T-helper 17 cell (primary cell): ENCODE measurements at places on chromosomes 4 and X.

DNA sequence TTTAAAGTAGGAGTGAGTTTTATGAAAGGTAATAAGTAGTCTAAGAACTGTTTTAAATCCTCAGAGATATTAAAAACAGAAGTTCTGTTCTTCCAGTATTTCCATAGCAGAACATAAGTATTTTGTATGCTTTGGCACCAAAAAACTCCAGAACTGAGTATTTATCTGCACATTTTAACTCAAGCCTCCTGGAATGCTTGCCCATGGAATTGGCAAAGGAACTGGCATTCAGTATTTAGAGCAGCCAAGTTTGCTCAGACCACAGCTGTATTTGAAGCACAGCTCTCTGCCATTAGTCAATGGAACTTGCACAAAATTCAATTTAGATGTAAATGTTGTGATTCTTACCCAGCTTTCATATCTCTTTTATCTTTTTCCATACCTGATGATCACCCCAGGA, 42.2 kb downstream of the NDNF start:
- no peak for DNase-seq

GRCh38 chrX:53089224-53089842, 4.6 kb upstream of the KANTR start:
- no peak for DNase-seq

- no peak for DNase-seq
Measured at GRCh38 chrX:39258331-39258730, 457.1 kb downstream of the MID1IP1 start.

- no peak for DNase-seq
Measured at GRCh38 chr4:7200801-7201200, 8.5 kb downstream of the SORCS2 start.

DNA sequence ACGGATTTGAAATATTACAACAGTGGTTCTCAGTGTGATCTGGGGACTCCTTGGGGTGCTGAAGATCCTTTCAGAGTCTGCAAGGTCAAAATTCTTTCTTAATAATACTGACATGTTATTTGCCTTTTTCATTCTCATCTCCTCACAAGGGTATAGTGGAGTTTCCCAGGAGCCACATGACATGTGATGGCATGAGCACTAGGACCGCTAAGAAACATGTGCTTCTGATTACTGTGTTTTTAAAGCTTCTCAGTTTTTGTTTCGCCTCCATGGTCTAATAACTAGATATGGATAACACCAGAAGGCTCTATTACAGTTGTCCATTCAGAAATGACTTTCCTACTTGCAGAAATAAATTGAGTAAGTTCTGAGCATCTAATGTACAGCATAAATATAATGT, 156.1 kb downstream of the RAB28 start:
- no peak for DNase-seq

- no peak for DNase-seq
Measured at GRCh38 chr4:110041735-110042134, 129.1 kb downstream of the EGF start.

DNA sequence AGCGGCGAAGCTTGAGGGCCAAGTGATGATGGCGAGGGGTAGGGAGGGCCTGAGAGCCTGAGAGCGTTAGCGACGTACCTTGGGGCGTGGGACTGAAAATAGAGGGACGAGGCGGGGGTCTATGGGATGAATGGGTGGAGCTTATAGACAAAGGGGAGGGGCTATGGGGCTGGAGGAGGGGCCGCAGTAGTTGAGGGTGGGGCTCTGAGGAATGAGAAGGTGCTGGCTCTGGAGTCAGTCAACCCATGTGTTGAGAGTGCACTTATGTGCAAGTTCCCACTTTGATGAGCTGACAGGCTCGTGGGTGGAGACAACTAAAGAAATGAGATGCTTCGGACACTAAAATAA, 488 bp downstream of the TBC1D25 start:
- DNase-seq = peak; percentile 22

DNA sequence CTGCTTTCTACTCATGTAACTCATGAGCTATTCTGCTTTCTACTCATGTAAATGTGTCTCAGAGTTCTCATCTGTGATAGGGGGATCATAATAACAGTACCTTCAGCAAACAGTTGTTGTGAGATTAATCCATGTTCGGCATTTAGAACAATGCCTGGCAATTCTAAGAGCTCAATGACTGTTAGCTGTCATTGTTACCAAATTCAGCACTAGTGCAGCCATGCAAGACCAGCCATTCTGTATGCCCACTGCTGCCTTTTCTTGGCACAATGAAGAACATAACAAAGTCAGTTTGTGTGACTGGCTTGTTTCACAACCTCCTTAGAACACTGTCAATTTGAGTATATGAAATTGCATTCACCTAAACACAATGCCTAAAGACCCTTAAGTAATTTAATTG, 163.2 kb downstream of the ANK2 start:
- no peak for DNase-seq

DNA sequence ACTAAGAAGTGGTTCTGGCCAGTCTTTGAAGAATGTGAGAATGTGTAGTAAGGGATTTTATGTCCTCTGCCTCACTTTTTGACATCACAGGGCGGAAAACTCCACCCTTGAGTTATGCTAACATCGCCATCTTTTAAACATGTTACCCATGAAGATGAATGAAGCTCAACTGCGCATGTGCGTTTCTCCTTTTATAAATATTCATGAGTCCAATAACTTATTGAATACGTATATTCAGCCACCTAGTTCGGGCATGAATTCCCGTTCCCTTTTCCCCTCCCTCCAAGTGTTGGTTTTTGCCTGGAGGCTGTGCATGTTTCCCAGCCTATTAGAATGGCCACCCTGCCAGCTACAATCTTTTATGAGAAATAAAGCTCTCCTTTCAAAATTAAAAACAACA, 51.7 kb upstream of the STPG2 start:
- no peak for DNase-seq

DNA sequence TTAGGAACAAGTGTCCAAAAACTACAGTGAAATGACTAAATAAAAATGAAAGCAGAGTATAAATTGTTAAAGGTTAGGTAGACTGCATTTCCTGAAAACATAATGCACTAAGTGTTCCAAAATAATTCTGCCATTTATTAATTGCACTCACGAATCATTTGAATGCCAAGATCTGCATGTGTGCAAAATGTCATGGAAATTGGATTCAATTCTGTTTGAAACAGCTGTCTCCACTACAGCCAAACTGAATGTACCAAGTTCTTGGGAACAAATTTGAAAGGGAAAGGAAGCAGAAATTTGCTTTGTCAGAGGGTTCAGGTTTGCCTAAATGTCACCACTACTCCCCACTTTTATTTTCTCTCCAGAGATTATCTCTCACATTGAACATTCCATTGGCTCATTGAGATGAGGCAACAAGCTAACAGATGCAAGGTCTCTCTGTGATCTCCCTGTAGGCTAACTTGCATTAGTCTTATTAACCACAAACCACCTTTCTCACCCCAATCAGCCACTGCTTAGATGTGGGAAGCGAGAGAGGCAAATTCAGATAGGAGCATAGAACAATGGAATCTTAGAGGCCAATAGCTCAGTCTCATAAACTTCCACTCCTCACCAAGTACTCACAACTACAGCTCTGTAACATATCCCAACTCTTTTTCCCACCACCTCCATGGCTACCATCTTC, 226.6 kb downstream of the KDR start:
- no peak for DNase-seq

DNA sequence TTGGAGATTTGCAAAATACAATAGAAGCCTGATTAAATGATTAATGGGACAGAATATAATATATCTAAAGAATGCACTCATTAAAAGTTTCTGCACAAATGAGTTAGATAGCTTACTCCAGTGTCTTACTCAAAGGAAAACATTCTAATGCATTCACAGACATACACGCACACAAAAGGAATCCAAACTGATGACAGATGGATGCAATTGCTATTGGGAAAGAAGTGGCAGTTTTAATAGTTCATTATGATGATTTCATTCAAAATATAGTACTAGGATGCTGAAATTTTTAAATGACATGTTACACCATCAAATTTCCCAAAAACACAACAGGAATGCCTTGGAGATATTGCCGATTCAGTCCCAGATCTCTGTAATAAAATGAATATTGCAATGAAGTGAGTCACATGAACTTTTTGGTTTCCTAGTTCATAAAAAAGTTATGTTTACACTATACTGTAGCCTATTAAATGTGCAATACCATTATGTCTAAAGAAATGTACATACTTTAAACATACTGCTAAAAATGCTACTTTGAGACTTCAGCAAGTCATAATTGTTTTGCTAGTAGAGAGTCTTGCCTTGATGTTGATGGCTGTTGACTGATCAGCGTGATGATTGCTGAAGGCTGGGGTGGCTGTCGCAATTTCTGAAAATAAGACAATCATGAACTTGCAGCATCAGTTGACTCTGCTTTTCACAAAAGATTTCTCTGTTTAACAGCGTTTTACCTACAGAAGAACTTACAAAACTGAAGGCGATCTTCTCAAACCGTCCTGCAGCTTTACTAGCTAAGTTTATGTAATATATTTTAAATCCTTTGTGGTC, 45.6 kb downstream of the BBS12 start:
- no peak for DNase-seq

DNA sequence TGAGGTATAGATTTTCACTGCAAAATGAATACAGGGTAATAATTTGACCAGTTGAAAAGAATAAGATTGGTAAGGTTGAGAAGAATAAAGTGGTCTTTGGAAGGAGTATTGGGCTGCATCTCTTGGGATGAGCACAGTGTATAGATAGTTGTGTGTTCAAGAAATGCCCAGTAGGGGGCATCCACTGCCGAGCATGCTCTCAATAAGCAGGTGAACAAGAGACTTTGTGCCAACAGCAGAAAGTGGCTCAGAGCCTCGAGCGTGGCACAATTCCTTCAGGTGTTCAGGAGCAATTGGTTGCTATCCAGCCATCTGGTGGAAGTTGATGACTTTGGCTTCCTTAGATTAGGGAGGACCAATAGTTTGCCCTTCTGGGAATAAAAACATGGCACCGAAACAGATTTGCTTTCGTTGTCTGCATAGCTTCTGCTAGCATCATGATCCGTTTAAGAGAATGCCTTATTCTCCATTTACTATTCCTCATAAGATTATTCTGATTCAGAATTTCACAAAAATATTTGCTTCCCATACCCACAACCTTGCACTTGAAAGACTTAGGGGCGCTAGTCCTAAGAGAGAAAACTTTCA, 258.1 kb upstream of the NEIL3 start:
- DNase-seq = no peak

- no peak for DNase-seq
Measured at GRCh38 chr4:80587871-80588385, 252.4 kb downstream of the CFAP299 start.

DNA sequence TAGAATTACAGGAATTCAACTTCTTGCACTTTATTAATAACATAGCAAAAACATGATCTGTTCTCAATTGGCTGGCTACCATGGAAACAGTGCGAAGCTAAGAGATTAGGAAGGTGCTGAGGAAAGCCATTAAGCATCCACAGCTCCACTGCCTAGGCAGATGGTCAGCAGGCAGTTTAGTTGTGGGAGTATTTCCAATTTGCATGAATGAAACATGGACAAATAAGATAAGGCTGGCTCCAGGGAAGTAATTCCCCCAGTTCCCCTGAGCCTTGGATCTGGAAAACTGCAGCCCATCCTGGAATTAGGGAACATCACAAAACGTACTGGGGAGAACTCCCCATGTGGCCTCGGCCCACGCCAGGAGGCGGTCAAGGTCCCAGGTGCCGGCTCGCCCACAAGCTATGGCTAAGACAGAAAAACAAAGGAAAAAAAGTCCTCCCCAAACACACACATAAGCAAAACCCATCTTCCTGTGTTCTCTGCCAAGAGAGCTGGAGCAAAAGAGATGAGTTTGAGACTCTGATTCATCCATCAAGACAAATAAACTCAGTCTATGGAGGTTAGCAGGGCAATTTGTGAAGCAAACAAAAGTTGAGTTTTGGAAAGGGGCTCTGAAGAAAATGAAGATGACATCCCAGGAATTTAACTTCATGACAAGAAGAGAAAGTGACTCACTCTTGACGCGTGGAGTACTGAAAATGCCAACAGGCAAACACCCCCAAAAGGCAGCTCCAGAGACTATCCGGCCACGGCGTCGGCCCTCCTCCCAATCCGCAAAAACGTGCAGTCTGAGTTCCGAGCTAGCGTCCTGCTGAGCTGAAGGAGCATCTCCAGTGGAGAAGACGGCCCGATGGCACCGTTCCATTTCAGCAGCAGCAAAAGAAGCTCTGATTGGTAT, 45.1 kb downstream of the IGFBP7 start:
- no peak for DNase-seq

GRCh38 chr4:147336252-147336651, 144.6 kb upstream of the EDNRA start:
- DNase-seq = no peak

GRCh38 chrX:113594123-113594841, 753.7 kb upstream of the AMOT start:
- DNase-seq = no peak

DNA sequence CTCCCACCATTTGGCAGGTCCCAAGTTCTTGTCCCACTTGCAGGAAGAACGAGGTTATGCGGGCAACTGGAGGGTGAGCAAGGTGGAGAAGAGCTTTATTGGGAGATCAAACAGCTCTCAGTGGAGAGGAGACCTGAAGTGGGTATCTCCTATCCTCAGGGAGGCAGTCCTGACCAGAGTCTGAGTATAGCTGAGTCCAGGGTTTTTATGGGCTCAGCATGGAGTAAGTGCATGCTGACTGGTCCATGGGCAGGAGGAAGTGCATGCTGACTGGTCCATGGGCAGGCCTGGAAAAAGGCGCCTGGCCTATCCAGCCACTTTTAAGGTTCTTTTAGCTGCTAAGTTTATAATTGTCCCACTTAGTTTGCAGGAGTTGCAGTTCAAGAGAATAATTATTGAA, 7.4 kb upstream of the HNRNPD start:
- no peak for DNase-seq

- no peak for DNase-seq
Measured at GRCh38 chrX:129403974-129404669, 119.2 kb downstream of the SMARCA1 start.

DNA sequence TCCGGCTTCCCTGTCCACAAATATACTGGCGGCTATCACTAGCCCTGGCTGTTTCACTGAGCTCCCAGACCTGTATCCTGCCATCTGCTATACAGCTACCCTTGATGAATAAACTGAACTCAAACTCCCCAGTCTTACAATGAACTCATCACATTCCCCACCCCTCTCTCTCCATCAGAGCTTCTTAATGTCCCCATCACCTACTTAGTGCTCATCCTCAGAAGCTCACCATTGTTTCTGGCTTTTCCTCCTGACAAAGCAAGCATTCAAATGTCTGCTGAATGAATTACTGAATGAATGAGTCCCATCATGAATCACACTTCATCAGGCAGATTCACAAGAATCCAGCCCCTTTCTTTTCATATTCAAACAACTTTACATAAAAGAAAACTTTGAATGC, 5.7 kb upstream of the DGAT2L6 start:
- no peak for DNase-seq

DNA sequence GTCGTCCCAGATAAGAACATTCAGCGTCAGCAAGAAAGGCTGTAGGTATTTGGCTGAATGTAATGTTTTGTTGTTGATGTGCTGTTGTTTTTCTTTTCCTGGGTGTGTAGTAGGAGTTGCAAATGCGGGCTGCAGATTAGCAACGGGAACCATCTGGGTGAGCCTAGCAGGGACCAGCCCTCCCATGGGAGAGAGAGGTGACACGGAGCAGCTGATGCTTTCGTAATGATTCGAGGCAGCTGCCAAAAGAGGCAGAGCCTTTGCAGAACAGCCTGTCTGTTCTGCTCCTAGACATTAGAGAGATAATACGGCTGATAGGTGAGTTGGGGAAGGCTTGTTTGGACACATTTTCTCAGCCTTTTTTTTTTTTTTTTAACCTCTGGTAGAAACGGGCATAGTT, 25.3 kb downstream of the ARSF start:
- DNase-seq = no peak
